ENCODE measurements at places on chromosomes 11 and 22. TPM values are rescaled to one million over a fixed set of nuclear protein-coding genes. Genes with fewer than 3 reads are reported as not detected.

TSSK2 gene
- total RNA-seq, result not detected

MMP12 gene
- total RNA-seq, result not detected

SCGB1A1 gene
- total RNA-seq, result not detected

B3GAT1 gene
- 0.39 TPM for total RNA-seq

SOX10 gene
- not detected for total RNA-seq

ENDOD1 gene
- 34.3 TPM for total RNA-seq

MFNG gene
- 214 TPM for total RNA-seq

OR5T1 gene
- total RNA-seq, result not detected

CRYBA4 gene
- not detected for total RNA-seq

TMEM9B gene
- 31.3 TPM for total RNA-seq

- DNase-seq, result no peak
Observed at GRCh38 chr22:25964961-25965730, 204.1 kb upstream of the SEZ6L start.

GRCh38 chr11:60485987-60486386 is 6.6 kb upstream of the MS4A12 start:
- DNase-seq, result no peak

DNA sequence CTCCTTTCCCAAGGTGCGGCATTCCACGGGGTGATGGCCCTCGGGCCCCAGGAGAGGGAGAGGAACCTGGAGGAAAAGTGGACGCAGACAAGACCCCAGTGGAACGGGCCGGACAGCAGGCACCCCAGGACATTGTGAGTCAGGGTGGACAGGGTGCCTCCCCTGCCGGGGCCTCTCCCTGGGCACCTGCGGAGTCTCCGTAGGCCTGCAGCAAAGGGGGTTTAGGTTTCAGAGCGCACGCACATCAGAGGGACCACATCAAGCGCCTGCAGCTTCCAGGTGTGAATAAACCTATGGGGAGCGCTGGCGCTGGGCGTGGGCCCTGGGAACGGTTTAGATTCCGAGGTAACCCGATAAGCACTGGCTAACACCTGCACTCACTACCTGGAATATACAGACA is 22.7 kb upstream of the FGF19 start:
- no peak for DNase-seq

GRCh38 chr11:119371778-119372182 is 9.7 kb downstream of the USP2 start:
- DNase-seq, result no peak

DNA sequence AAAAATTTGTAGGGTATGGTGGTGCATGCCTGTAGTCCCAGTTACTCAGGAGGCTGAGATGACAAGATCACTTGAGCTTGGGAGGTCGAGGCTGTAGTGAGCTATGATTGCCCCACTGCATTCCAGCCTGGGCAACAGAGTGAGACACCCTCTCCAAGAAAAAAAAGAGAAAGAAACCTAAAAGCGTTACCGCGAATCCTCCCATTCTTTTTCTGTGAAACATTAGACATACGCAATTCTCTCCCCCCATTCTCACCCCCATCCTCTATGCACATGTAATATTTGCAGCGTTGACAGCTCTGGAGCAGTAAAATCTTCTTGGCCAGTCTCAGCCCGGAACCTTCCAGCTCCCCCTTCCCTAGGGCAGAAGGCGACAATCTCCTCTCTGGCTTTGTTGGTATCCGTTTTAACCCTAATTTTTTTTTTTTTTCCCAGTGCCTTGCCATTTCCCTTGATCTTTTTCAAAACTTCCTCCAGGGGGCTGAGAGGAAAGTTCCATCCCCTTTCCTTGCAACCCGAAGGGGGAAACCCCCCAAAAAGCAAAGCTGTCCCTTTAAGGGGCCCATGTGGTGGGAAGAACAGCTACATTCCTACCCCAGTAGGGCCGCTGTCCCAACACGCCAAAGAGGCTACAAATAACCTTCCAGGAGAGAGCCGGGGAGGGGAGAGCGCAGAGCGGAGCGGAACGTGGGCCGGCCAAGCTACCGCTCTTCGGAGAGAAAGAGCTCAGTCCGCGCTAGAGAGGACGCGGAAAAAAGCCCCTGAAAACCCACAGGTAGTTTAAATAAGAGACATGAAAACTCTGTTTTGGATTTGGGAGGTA is 1.9 kb downstream of the LRP4 start:
- DNase-seq, result no peak

DNA sequence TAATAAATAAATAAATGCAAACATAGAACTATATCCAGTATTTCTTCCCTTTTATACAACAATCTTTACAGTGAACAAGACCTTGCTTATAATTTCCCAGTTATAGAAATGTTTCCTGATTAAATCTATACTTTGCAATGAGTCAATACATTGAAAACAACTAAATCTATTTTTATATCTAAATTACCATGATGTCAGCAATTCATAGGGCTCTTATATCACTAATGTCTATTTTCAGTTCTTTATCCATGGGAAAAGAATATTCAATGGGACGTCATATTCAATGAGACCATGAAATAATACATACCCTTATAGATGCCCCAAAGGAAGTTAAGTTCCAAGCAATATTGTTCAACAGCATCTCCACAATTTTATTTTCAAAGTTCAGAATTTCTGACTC is 359.9 kb downstream of the CASP12 start:
- DNase-seq, result no peak

DNA sequence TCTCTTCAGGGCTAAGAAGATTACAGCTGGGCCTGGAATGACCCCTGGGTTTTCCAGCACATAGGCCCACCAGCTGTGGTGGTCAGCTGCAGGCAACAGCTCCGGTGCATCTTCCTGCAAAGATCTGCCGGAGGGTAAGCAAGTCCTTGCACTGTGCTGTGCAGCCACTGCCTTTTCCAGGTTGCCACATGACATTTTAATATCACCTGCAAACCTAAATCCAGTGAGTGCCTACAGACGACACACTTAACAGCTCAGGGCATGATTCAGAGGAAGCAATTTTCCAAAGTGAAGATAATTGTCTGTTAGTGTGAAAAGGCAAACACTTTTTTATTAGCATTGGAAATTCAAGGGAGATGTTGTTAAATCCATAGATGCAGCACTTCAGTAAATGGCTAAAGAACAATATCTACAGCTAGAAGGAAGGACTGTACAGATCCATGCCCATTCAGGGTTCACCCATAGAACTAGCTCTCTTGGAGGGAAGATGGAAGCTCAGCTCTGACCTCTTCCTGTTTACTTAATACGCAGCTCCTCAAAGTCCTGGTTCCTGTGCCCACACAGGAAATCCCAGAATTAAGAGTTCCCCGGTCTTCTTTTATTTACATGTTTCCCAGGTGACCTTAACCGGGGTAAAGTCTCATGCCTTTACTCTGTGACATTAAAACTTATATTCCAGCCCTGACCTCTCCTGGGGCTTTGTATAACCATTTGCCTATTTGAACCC is 13.3 kb upstream of the NRIP3 start:
- DNase-seq, result no peak

DNA sequence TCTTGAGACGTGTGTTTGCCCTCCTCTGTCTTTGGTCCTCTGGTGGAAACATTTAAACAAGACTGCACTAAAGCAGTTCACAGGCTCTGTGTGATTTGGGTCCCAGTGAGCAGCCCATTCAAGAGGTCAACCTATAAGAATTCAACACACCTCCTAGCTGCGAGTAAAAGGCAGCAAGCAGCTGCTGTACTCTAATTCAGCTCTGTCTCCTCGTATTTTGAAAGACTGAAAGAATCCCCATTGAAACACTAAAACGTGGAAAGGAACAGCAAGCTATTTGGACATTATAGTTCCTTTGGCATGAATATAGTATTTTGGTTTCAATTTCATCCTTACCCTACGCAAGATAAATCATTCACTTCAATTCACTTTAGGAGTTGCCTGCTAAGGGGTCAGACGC is 1046.7 kb downstream of the DLG2 start:
- DNase-seq, result no peak

GRCh38 chr11:78277314-78277994 is 88.7 kb downstream of the USP35 start:
- no peak for DNase-seq

DNA sequence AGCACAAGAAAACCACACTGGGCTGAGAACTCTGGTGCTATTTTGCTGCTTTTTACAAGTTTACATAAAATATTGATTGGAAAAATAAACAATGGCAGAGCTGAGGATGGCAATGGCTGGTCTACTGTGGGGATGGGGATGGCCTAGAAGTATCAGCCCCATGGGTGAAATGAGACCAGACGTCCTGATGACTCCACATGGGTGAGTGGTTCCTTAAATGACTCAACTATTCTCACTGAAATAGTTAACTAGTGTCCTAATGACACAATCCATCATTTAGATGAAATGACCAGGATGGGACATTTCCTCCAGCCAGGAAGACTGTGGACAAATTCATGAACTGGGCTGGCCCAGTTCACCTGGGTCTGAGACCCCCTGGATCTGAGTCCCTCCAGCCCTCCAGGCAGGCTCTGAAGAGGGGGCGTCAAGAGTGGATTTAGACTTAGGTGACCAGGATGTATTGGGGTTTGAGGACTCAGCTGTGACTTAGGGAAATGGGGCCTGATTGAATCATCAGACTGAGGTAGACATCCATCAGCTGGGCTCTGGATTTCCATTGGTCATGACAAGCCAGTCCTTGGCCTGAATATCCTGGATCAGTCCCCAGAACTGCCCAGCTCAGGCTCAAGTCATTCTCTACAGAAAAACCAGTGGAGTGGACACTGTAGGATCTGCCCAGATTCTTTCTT is 98.2 kb upstream of the IGLL5 start:
- DNase-seq, result no peak

DNA sequence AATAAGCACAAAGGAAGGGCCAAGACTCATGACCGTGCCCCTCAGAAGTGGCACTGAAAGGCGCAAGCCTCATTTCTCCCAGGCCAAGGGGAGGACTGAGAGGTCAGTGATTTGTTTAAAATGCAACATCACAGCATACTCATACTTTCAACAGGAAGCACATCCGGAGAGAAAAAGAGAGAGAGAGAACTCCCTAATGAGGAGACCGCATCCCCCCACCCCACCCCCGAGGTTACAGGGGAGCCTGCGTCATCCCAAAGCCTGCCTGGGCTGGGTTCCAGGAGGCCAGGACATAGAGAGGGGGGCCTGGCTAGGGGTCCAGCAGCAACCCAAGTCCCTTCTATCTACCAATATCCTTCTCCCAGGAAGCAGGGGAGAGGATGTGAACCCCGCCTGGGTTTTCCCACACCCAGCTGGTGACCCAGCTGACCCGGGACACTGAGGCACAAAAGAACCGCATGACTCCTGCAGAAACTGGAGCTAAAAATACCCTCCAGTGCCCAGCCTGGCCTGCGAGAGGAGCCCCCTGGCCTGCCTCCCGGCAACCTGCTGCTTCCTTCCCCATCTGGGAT is 3.8 kb downstream of the CSNK1E start:
- no peak for DNase-seq

DNA sequence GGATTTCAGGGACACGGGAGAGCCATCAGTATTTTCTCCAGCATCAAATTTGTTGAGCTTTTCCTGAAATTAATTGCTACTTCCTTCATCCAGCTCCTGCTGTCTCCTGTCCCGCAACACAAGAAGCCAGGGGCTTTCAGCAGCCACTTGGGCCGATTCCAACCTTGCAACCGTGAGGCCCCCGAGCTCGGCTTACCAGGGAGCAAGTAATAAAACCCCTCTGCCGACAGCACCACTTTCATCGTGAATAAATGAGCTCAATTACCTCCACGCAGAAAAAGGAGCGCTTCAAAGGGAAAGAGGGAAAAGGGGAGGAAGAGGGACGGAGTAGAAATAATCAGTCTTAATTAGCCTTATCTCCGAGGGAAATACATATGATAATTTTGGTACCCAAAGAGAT is 76.6 kb downstream of the CELSR1 start:
- DNase-seq, result no peak

DNA sequence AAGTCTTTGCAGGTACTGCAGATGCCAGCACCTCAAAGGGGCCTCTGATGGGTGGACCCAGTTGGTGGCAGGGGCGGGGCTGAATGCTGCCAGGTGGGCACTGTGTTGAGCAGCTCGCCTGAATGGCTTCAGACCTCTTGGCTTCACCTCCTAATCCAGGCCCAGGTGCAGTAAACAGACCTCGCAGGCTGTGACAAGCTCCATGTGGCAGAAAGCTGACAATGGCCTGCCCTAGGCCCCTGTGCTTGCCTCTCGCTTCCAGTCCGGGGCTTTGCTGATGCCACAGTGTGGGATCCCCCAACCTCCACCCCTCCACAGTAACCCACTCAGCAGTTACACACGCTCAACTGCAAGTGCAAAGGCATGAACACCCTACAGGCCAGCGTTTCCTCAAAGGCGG is 9.4 kb downstream of the IGLL1 start:
- no peak for DNase-seq

- no peak for DNase-seq
Observed at GRCh38 chr11:18374956-18375355, 19.4 kb upstream of the LDHA start.
